ENCODE measurements at places on chromosomes 12 and 14. TPM values are rescaled to one million over a fixed set of nuclear protein-coding genes. Genes with fewer than 3 reads are reported as not detected.

LRRK2 gene
- total RNA-seq: 0.49 TPM

TEAD4 gene
- total RNA-seq: 24.5 TPM

KCNMB4 gene
- total RNA-seq: 8.2 TPM

- DNase-seq: no peak
Observed at GRCh38 chr14:35934499-35934898, 108.4 kb downstream of the BRMS1L start.

DNA sequence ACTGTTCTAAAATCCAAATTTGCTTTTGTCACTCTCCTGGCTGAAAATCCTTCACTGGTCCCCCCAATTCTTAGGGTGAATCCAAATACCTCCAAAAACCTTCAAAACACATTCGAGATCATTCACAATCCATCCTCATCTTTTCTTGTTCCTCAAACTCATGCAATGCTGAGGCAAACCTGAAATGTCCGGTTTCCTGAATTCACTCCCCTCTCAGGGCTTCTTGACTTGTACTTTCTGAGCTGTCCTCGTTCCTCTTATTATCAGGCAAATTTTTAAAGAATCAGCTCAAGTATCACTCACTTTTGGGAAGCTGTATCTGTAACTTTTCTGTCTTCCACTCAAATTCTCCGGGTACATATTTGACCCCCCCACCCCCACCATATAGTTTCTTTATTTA, 84.9 kb upstream of the DUSP6 start:
- DNase-seq: no peak

GRCh38 chr14:30966415-30967363, 58.8 kb upstream of the AP4S1 start:
- DNase-seq: no peak

GRCh38 chr12:121289962-121290361, 6.5 kb downstream of the CAMKK2 start:
- no peak for DNase-seq

DNA sequence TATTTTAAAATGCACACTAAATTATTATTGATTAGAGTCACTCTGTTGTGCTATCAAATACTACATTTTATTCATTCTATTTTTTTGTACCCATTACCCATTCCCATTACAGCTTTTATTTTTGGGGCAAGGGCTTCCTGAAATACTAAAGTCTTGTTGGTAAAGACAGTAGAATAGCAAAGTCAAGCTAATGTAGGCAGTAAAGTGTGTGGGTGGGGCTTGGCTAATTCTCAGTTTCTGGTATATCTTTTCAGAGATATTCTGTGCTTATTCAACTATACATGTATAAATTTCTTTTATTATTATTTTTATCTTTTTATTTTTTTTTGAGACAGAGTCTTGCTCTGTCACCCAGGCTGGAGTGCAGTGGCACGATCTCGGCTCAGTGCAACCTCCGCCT, 22.3 kb upstream of the PHC1 start:
- DNase-seq: no peak

- DNase-seq: no peak
Observed at GRCh38 chr14:105845725-105846309, 319.4 kb downstream of the TMEM121 start.

GRCh38 chr12:111387747-111388323, 17.9 kb upstream of the SH2B3 start:
- DNase-seq: no peak

DNA sequence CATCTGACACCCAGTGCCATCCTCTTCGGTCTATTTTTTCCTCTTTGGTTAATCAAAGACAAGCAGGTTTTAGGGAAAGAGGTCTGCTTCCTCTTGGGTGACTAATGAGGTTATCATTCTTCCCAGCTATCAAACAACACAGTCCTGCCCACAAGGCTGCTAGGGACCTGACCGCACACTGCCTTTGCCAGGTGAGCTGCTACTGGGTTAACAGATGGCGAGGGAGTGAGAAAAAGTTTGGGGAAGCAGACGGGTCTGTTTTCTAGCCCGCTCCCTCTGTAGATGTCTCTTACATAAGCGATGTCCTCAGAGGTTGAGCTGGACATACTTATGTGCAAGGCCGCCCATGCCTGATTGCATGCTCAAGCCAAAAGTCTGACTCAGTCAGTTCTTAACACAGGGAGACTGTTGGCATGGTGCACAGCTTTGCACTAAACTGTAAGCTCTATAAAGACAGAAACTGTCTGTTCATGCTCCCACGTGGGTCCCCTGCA, 94.1 kb downstream of the SLC15A4 start:
- no peak for DNase-seq

- DNase-seq: no peak
Observed at GRCh38 chr12:98724384-98725155, 79.5 kb downstream of the APAF1 start.

GRCh38 chr14:102917056-102917385, 5.4 kb upstream of the AMN start:
- no peak for DNase-seq

GRCh38 chr14:39303115-39303514, 69.4 kb downstream of the MIA2 start:
- no peak for DNase-seq

GRCh38 chr12:83185241-83185640, 498.5 kb downstream of the TMTC2 start:
- DNase-seq: no peak

GRCh38 chr12:81295251-81295650, 217.4 kb downstream of the ACSS3 start:
- no peak for DNase-seq

GRCh38 chr14:79597566-79597965, 613.7 kb downstream of the DIO2 start:
- DNase-seq: no peak

DNA sequence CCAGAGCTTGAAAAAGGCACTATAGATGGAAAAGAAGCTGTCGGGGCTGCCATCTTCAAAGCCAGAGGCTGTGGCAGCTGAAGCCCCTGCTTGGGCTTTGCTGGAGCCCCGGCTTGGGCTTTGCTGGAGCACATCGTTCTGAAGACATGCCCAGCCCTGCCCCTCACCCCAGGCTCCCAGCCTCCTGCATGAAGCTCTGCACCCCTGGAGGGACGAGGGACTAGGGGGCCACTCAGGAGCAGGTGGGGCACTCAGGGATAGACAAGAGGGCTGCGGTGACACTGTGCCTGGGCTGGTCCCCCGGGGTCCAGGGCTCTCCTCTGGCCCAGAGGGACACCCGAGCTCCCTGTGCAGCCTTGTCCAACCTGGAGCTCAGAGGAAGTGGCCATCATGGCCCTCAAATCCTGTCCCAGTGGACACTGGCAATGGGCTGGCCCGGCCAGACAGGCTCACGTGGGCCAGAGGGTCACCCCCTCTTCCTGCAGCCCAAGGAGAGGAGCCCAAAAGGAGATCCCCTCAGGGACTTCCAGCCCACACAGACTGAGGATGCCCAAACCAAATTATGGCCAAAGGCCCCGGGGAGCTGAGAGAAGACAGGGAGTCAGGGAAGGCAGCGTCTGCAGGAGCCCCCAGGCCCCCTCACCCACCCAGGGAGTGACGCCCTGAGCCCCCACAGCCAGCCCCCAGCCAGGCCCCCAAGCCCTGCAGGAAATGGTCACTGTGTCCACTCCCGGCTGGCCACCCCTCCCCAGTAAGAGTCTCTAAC, 23.1 kb upstream of the C14orf180 start:
- no peak for DNase-seq

GRCh38 chr12:38771871-38772270, 133.5 kb downstream of the CPNE8 start:
- no peak for DNase-seq

GRCh38 chr12:19967431-19967830, 400.9 kb upstream of the PDE3A start:
- DNase-seq: no peak

All from progenitor cell of endocrine pancreas (in vitro differentiated cells).